T-helper 22 cell (primary cell): ENCODE measurements at places on chromosomes 1 and 21.

DNA sequence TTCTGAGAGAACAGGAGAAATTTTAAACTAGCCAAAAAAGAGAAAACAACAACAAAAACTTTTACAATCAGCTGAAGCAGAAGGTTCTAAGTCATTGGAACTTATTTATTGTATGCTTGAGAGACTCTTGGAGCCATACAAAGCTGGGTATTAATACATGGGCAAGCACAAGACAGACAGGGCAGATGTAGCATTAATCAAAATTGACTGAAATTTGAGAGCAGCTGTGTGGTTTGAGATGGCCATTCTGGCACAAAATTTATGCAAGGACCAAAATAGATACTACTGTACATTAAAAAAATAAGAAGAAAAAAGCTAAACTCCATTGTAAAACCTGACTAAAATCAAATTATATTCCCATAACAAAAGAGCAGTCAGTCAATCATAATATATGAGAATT lies 892.5 kb downstream of the PLA2G4A start:
- DNase-seq = no peak

GRCh38 chr1:211616231-211616964 lies 37.4 kb upstream of the SLC30A1 start:
- DNase-seq = no peak

DNA sequence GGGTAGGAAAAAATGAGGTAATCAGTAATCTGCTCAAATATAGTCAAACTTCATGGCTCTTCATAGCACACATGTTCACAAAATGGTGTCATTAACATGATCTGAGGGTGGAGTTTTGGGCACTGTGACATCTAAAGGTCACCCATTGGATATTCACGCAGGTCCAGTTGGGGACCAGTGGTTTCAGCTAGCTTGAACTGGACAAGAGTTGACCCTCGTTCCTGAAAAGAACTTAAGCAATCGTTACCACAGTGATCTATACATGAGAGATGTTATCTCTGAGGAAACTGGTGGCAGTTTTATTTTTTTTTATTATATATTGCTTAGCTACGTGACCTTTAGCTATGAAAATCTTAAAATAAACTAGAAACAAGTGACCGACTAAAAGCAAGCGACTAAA lies 3.0 kb upstream of the OR2C3 start:
- no peak for DNase-seq

DNA sequence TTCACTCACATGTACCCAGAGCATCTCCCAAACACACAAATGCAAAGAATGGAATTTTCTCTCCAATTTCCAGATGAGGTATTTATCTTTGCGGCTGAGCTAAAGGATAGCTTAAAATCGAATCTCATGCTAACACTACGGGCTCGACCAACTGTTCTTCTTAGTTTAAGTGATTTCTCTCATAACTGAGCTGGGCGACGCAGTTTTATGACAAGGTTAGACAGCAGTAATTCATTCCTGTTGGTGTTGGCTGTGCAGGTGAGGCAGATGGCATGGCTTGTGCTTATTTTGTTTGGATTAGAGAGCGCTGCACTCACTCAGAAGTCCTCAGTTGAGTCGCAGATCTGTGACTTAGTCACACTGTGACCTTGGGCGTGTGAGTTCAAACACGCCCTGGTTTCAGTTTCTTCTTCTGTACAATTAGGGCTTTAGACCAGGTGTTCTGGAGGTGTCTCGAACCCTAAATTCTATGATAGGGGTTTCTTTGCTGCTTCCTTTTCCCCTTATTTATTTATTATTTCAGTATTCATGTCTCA lies 41.5 kb upstream of the MRPS6 start:
- no peak for DNase-seq

DNA sequence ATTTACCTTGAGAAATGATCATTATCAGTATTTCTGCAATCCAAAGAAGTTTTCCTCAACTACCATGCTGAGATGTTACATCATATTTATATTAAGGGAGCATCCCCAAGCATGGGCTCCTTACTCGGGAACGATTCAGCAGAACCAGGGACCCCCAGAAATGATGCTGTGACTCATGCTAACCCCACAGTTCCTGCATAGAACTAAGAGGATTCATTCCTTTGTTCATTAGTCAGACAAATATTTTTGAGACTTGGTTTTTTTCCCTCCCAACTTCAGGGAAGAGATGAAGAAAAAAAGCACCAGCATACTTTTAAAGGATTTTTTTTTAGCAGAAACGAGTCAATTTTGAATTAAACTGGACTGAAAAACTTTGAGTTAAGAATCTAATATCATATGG lies 49.2 kb upstream of the COL24A1 start:
- DNase-seq = no peak

DNA sequence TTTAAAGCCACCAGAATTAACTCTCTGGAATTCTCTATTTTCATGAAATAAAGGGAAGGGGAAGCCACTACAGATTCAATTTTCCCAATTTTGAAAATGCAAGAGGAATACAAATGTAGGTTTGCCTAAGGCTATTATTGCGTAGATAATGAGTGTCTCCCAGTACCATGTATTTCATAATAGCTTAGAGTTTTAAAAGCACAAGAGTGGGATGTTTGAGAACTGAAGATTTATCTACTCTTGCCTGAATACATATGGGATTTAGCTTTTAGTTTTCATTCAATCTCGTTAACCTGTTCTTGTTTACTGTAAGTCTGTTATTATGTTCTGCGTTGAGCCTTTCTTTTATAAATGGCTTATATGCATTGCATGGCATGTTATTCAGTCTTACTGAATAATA lies 795.1 kb downstream of the BRINP3 start:
- no peak for DNase-seq

- DNase-seq = no peak
Measured at GRCh38 chr1:114610546-114611245, 29.3 kb upstream of the BCAS2 start.

- DNase-seq = no peak
Measured at GRCh38 chr1:222054416-222054815, 312.5 kb upstream of the DUSP10 start.

- no peak for DNase-seq
Measured at GRCh38 chr1:158801396-158801795, 20.4 kb upstream of the OR6N2 start.

DNA sequence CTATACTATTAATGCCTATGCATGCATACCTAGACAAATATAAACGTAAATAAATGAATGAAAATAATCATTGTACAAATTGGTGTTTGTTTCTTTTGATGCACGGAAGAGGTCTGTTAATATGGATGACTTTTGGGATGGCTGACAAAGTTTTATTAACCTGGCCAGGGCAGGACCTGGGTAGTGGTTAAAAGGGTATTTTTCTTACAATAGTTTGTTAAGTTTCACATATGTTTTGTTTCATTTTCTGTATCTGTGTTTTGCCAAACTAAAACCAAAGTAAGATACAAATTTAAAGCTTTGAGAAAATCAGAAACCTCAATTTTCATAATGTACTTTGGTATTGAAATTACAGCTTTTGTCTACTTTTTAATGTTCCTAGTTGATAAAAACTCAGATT lies 222.7 kb upstream of the OLFM3 start:
- no peak for DNase-seq

- DNase-seq = no peak
Measured at GRCh38 chr1:182713492-182713891, 29.1 kb upstream of the RGS8 start.

DNA sequence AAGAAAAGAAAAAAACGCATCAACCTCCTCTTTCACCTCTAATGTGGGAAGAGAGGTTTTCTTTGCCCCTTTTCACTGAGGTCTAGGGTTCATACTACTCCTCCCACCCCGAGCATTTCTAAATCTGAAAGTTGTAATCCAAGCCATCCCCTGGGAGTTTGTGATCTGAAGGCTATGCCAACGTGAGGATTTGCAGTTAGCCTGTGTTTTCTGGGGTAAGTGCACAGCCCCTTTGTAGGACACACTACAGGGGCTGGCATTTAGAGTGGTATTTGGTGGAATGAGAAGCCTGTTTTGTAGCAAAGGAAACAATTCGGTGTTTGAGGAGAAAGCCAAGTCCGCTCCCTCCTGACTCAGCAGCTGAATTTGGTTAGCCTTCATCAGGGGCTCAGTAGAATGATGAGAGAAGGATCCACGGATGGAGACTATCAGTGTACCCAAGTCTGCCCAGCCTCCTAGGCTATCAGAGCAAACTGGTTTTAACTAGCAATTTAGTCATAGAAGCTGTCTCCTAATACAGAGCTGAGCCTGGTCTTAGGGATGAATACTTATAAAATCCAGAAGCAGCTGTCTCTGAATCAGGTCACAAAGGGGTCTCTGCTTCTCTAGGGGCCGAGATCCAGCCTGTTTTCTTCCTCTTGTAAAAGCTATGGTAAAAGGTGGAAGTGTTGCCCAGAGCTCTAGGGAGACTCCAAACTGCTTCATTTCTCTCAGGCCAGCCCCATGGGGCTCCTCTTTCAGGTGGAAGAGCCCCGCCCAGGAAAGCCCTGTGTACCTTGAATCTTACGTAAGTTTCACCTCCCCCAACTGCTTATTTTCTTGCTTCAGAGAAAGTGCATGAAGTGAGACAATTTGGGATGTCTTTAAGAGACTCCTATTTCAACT lies 2.1 kb downstream of the PCP4L1 start:
- no peak for DNase-seq

- DNase-seq = no peak
Measured at GRCh38 chr1:31153423-31153822, 86.3 kb downstream of the NKAIN1 start.

- no peak for DNase-seq
Measured at GRCh38 chr21:35005560-35006224, 43.4 kb downstream of the RUNX1 start.

GRCh38 chr1:151975311-151976014 lies 18.2 kb downstream of the S100A10 start:
- no peak for DNase-seq

DNA sequence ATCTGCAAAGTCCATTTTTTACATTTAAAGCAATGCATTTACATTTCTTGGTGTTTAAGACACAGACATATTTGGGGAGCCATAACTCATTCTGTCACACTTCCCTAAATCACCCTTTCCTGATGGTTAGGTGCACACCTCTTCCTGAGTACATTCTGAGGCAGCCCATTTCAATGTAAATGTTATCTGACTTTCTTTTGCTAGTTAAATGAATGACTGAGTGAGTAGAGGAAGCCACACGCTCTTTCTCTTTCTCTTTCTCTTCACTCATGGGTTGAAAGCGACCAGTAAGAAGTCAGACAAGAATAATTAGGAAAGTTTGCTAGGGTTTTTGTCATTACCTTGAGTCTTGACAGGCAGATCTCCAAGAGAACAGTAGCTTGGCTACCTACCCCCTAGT lies 143.1 kb downstream of the S1PR1 start:
- no peak for DNase-seq

- no peak for DNase-seq
Measured at GRCh38 chr1:54567961-54568360, 19.9 kb downstream of the ACOT11 start.

- no peak for DNase-seq
Measured at GRCh38 chr1:17732475-17732874, 22.7 kb upstream of the ACTL8 start.

DNA sequence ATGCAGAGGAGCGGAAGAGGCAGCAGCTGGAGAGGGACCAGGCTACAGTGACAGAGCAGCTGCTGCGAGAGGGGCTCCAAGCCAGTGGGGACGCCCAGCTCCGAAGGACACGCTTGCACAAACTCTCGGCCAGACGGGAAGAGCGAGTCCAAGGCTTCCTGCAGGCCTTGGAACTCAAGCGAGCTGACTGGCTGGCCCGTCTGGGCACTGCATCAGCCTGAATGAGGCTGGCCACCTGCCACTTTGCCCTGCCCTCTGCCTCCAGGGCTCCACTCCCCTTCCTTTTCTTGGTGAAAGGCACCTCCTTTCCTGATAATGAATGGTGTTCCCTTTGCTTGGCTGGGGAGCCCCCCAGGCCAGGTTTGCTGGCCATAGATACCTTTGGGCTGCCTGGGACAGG lies 3.3 kb upstream of the HMGN2 start:
- no peak for DNase-seq

DNA sequence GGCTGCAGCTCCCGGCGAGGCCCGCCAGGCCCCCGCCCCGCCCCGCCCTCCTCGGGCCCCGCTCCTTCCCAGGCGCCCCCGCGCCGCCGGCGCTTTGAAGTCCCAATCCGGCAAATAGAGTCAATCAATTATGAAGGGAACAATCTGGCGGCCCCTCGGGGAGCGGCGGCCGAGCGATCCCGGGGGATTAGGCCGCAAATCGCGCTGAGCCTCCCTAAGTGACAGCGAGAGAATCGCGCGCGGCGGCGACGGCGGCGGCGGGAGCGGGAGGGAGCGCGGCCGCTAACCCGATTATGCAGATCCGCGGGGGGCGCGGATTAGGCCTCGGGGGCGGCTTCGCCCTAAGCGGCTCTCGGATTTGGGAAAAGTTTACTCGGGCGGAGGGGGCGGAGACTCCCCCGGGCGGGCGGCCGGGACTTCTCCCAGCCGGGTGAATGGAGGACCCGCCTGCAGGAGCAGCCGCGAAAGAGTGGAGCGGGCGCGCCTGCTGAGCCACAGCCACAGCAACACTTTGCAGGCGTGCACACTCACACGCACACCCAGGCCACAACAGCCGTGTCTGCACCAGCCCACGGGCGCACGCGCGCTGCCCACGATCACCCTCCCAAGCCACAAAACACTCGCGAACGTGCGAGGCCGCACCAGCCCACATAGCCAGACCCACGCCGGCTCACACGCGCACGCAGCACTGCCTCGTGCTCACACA lies 23.0 kb upstream of the DMBX1 start:
- no peak for DNase-seq

DNA sequence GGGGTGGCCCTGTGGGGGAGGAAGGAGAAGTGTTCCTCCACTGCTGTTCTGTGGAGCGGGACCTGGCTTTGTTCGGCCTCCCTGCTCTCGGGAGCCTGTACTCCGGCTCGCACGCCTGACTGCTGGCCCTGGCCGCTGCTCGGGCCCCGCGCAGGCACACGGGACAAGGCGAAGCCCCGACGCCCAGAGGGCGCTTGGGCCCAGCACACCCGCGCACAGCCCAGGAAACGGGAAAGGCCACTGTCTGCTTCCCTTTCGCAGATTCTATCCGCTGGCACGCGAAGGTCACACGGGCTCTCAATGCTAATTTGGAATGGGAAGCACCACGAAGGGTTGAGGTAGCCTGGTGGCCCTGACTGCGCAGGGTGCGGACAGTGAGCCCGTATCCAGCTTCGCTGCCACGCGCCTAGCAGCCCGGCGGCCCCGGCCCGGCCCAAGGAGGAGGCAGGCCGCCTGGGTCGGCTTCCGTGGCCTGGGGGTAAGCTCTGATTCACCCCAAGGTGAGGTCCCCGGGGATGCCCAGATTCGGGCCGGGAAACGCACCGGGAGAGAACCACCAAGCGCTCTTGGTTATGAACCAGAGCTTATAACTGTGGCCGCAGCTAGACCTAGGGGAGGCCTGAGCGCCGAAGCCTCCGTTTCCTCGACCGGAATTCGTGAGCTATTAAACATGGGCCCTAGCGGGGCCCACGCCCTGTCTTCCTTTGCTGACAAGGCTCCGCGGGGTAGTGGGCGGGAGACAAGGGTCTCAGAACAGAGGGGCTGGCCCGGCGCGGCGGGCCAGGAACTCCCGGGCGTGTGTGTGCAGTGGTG lies 19.7 kb upstream of the TBX15 start:
- no peak for DNase-seq

DNA sequence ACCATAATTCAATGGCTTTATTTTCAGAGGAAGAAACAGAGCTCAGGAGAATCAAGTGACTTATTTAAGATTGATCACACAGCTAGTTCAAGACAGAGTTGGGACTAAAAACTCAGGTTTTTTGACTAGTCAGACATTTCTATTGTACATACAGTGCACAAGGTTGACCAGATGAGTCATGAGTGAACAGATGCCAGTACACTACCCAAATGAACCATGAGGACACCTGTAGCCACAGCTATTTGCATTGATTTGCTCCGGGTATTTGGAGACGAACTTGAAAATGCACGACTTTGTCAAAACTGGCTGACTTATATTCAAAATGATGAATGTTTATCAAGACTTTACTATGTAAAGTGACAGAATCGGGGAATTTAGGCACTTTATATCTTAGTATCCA lies 161.7 kb upstream of the ST6GALNAC5 start:
- DNase-seq = no peak
